HCT116 (cell line): ENCODE measurements at places on chromosomes 4 and X.
A peak's percentile ranks its signal among the peaks of the same experiment; 100 is the strongest.

DNA sequence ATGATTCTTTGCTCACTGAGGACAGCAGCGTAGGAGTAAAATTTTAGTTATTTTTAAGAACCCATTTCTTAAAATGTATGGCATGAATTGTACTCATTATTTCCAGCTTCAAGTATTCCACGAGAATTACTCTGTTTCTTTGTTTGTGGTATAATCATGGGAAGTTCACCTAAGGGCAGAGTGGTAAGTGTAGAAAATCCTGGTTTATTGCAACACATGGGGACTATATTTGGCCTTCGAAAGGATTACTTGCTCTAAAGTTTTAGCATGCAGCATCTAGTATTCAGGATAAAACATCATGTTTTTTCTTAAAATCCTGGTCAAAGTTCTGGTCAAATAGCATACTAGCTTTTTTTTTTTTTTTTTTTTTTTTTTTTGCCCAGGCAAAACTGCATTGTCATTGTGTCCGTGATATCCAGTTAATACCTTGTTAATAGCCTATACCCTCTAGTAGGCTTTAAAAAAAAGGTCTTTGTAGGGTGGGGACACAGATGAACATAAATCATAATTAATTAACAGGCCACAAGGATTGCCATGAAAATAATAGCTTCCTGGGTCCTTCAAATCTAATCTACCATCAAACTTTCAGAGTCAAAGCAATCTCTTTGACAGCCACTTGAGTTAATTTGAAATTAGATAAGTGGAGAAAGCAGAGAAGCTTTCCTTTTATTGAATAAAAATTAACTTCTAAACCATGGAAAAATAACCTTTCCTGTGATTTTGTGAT is 44.6 kb upstream of the VEGFC start:
- no peak for DNase-seq

DNA sequence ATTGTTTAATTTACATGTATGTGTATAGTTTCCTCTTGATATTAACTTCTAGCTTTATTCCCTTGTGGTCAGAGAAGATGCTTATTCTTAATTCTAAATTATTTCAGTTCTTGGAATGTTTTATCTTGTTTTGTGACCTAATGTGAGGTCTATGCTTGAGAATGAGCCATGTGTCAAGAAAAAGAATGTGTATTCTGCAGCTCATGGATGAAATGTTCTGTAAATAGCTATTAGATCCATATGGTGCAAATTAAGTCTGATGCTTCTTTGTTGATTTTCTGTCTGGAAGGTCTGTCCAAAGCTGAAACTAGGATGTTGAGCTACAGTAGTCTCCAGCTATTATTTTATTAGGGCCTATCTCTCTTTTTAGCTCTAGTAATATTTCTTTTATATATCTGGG is 187.3 kb upstream of the RASGEF1B start:
- DNase-seq: no peak

DNA sequence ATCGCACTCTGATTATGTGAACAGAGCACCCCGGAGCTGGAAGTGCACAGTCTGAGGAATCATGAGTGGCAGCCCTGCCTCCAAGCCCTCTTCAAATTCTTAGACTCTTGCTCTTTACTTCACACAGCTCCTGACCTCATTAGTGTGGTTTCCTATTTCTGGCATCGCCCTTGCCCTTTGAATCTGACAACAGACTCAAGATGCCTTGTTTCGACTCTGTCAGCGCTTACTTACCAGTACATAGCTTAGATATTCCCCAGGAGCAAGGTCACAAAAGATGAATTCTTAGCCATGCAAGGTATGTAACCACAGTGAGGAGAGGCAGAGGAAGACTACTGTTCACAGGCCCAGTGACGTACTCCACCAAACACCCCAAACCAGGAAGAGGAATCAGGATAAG is 167.2 kb downstream of the KDR start:
- DNase-seq: no peak

DNA sequence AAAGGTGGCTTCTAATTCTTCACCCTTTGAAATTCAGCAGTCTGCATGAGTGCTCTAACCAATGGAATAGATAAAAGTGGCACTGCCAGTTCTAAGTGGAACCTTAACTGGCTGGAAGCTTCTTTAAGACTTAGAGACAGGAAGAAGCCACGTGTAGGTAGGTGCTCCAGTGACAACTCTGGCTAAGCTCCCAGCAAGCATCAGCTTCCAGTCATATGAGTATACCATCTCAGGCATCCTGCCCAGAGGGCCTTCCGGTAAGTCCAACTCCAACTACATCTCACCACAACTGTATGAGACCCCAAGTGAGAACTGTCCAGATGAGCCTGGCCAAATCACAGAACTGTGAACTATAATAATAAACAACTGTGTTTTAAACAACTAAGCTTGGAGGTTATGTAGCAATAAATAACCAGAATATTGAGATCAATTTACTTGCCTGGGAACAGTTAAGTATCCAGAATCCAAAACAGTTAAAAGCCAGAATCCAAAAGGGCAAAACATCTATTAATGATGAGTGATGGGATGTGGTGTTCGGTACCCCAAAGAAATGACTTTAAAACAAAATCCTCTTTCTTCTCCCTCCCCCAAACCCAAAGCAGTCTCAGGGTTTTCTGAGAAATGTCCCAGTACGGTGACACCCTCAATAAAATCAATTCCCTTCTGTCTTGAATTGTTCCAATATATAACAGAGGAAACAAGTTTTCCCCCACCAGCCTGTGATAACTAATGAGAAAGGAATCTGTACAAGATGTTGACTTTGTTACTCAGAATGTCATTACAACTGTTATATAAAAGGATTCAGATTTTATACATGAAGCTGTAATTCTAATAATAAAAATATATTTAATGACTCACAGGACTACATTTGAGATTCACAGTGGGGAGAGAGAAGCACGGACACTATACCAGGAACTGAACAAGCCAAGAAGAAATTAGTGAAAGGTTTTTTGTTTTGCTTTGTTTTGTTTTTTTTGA is 4.2 kb downstream of the TSPAN5 start:
- peak; percentile 64 for DNase-seq

- no peak for DNase-seq
Observed at GRCh38 chrX:77966361-77966760, 3.1 kb downstream of the PGAM4 start.

- peak; percentile 45 for DNase-seq
Observed at GRCh38 chr4:677431-678293, 3.3 kb downstream of the MYL5 start.
